IMR-90 (cell line): ENCODE measurements at places on chromosomes 2 and 18. TPM values are rescaled to one million over a fixed set of nuclear protein-coding genes. Genes with fewer than 3 reads are reported as not detected.

- DNase-seq, result peak; percentile 13
Observed at GRCh38 chr18:63368611-63369010, 1.6 kb upstream of the KDSR start.

The CHMP1B gene
- 39.4 and 69.7 TPM in 2 replicates for total RNA-seq

DNA sequence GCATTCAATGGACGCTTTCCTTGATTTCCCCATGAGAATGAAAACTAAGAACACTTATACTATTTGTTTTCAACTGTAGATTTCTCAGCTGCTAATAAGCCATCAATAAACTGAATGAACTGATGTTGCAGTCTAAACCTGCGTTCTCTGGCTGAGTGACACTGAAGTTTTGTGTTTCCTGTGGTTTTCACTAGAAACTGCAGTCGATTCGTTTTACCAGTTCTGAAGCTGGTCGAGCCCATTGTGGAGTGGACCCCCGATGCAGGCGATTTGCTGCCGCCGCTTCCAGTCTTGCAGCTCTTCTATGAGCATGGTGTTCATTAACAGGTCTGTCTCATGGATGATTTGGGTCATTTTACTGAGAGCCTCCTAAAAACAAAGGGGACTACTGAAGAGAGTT, 50.6 kb upstream of the STAT1 start:
- no peak for DNase-seq

The PSMG2 gene
- total RNA-seq, result 59.5 and 60.8 TPM in 2 replicates

The CMPK2 gene
- 0.18 and 0.28 TPM in 2 replicates for total RNA-seq

The SPP2 gene
- total RNA-seq, result not detected in 2 replicates

The ACOXL gene
- total RNA-seq, result not detected in 2 replicates

The CHST9 gene
- total RNA-seq, result not detected in 2 replicates

- DNase-seq, result no peak
Observed at GRCh38 chr2:241120440-241120839, 18.4 kb upstream of the MTERF4 start.

The TANC1 gene
- 12.8 and 12.9 TPM in 2 replicates for total RNA-seq

DNA sequence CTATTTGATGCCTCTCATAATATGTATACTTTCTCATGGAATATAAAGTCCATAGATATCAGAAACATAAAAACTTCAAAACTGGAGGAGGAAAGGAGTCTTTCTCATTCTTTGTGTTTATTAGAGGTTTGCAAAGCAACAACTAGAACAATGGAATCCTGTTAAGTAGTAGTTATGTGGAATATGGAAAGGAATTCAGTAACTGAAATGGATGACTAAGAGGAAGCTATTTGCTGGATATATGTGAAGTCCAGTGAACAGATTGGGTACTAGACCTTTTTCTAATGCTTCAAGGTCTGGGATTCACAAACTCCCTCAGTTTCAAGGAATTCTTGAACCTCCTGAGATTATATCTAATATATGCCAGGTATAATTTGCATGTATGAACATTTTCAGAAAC, 353.6 kb upstream of the FANCL start:
- no peak for DNase-seq

GRCh38 chr2:100988630-100989417, 13.3 kb upstream of the RPL31 start:
- peak; percentile 43 for DNase-seq

The RPRD1A gene
- total RNA-seq, result 27.2 and 49.7 TPM in 2 replicates

GRCh38 chr2:157891643-157892041, 15.5 kb upstream of the ACVR1 start:
- DNase-seq, result no peak

The SPAG16 gene
- 7.3 and 16.9 TPM in 2 replicates for total RNA-seq

GRCh38 chr2:47295131-47295980, 107.6 kb upstream of the MSH2 start:
- no peak for DNase-seq

The TFCP2L1 gene
- not detected in 2 replicates for total RNA-seq

DNA sequence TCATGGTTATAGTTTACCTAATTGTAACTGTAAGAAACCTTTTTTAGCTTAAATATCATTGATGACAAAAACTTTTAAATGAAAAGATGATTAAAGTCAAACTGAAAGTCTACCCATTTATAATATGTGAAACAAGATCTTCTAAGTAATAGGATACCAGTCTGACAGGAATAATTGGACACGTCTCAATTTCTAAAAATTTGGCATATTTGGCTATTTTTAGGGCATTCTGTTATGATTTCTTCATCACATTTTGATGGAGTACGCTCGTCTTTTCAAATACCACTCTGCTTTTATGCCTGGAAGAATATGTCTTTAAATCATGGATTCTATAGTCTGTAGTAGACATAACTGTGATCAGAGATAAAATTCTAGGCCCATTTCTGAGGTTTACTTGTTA, 1.3 kb downstream of the R3HDM1 start:
- DNase-seq, result no peak

DNA sequence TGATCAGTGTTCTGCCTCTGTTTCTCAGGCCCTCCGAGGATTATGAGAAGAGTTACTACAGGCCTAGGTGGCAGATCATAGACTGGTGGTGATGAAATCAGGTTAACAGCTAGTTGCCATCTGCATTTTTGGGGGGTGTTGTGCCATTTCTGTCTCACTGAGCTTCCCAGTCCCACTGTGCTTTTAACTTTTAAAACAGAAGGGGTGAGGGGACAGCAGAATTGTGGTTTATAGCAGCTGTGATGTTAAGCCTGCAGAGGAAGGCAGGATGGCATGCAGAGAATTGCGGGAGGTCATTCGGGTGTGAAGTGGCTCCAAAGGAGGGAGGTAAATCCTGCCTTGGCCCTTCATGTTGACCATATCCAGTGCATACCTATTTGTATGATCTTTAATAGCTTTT, 5.0 kb downstream of the CAB39 start:
- DNase-seq, result no peak

The LRP2 gene
- not detected in 2 replicates for total RNA-seq

DNA sequence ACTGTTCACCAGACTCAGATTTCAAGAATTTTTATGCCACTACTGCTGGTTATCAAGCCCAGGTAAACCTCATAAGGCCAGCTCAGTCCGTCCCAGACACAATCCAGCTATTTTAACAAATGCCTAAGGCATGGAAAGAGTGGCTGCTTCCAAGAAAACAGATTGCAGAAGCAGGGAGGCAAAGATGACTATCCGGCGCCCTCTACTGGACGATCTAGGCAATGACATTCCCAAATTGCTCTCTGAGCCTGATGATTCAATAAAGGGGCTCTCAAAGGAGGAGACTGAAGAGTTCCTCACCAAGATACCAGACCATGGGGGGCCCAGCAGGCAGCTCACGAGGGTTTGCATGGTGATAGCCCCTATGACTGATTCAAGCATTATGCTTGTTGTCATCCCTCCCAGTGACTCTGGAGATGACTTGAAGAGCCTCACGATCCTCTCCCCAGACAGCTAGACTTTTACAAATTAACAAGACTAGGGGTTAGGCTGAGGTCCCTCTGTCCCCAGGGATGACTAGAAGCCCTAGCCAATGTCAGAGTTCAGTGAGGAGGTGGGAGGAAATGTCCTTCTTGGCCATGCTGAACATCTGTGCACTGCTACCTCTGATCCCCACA, 25.0 kb downstream of the SERPINB8 start:
- DNase-seq, result peak; percentile 61

The FAM237A gene
- not detected in 2 replicates for total RNA-seq

DNA sequence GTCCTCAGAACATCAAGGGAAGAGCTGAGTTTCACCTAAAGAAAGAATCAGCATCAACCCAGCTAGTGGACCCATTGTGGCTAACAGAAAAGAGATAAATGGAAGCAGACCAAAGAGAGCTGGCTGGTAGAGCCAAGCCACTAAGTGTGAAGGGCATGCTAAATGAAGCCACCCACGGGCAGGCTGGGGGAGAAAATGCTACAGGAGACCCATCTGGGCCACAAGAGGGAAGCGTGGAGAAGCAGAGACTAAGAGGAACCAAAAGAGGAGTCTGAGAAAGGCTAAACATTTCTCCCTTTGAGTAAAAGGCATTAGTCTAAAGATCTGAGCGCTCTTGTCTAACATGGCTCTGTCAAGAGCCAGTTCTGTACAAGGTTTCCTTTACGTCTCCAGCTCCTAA, 15.8 kb downstream of the CWC22 start:
- no peak for DNase-seq

The RNF125 gene
- total RNA-seq, result under 0.01 TPM in 2 replicates

The TRIP12 gene
- total RNA-seq, result 209 and 315 TPM in 2 replicates

The PCBP1 gene
- 33.6 and 33.7 TPM in 2 replicates for total RNA-seq

The SATB2 gene
- total RNA-seq, result 8.4 and 9.2 TPM in 2 replicates

DNA sequence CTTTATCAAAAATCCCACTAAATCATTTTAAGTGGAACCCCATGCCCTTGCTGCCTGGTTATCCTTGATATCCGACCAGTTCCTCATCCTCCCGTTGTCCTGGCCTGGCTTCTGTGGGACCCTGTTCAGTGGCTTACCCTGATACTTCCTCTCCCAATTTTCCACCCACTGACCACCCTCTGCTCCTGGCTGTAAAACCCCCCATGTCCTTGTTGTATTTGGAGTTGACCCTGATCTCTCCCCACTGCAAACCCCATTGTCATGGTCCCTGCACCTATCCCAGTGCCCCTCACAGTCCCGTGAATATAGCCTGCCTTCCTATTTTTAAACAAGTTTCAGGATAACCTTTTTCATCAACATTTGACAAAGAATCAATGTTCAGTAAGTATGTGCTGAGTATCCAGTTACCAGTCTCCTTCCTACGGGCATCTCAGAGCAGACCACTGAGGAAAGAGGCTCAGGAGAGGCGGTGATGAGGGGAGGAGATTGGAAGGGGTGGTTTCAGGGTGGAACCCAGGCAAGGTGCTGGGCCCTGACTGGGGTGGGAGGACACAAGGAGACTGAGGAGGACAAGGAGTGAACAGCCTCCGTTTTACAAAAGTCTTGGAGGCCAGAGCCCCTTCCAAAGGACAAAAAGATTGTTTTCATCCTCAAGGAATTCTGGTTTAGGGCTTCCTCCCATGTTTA, 131.8 kb downstream of the PXDN start:
- no peak for DNase-seq

- DNase-seq, result no peak
Observed at GRCh38 chr18:57816208-57816954, 13.3 kb upstream of the ATP8B1 start.

DNA sequence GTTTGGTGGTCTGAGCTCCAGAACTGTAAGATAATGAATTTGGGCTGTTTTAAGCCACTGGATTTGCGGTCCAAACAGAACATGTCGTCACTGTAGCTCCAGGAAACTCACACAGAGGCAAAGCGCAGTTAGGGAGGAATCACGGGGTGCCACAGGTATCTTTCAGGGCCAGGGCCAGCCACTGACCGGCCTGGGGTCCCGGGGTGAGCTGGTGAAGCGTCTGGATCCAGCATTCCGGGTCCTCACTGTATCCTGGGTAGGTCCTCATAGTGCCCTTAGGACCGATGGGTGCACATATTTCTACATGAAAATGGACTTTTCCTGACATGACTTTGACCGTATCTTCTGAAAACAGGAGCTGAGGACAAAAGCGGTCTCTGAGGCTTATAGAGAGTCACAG, 196.0 kb upstream of the HDAC4 start:
- DNase-seq, result no peak

The SLC4A5 gene
- total RNA-seq, result 0.18 TPM in 1 of 2 replicates, not detected in the other

The FAM124B gene
- total RNA-seq, result not detected in 2 replicates

GRCh38 chr2:222693837-222694236, 22.4 kb downstream of the MOGAT1 start:
- no peak for DNase-seq

The SH2D6 gene
- 0.36 TPM in 1 of 2 replicates, not detected in the other for total RNA-seq

The TSPYL6 gene
- total RNA-seq, result not detected in 2 replicates

DNA sequence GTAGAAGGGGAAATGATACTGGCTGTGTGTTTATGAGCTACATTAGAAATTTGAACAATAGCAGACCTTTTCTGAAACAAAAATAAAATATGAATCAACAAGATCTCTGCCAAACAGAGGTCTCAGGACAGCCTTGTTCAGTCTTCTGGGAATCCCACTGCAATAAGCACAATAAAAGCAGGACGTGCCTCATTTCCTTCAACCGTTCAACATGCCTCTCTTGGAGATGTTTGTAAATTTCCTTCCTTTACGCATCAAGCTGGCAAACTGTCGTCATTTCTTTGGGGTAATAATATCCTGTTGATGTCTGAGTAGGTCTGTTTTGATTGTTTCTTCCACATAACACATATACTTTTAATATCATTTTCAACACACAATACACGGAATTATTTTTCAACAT, 77.2 kb downstream of the TCF4 start:
- peak; percentile 92 for DNase-seq

- DNase-seq, result peak; percentile 92
Observed at GRCh38 chr2:197179744-197180498, 130.7 kb downstream of the ANKRD44 start.

GRCh38 chr2:17171446-17172049, 346.7 kb downstream of the RAD51AP2 start:
- DNase-seq, result peak; percentile 23

The ACVR1C gene
- total RNA-seq, result 0.18 and 0.28 TPM in 2 replicates

The RNF144A gene
- total RNA-seq, result 0.18 and 0.28 TPM in 2 replicates

DNA sequence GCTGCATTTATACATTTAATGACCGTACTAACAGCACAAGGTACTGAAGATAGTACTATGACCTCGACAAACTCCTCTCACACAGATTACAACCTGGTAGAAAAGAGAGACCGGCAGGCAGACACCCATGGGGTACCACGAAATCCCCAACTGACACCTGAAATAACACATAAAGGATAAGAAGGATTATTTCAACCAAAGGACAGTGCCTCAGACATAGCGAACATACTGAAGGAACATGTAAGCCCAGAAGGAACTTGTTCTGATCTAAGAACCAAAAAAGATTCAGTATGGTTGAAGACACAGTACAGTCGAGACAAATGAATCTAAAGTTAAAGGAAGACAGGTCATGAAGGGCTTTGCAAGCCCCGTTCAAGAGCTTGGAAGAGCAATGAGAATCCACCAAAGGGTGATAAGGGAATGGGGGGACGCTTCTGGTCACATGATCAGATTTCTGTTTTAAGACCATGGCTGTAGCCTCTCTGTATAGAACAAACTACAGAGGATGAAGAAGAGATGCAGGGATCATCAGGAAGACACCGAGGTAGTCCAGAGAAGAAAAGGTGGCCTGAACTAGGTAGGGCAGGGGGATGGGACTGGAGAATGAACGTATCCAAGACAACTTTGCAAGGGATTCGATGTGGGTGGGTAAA, 902 bp downstream of the MCFD2 start:
- DNase-seq, result no peak

The REG3A gene
- total RNA-seq, result not detected in 2 replicates

The VIL1 gene
- total RNA-seq, result not detected in 2 replicates

- peak; percentile 69 for DNase-seq
Observed at GRCh38 chr2:21404827-21405625, 281.3 kb downstream of the TDRD15 start.

The ALPG gene
- total RNA-seq, result not detected in 2 replicates

GRCh38 chr2:216491793-216492596, 6.6 kb upstream of the RPL37A start:
- DNase-seq, result no peak

The ALPP gene
- total RNA-seq, result not detected in 2 replicates

- no peak for DNase-seq
Observed at GRCh38 chr2:99554238-99554637, 64.4 kb upstream of the REV1 start.

DNA sequence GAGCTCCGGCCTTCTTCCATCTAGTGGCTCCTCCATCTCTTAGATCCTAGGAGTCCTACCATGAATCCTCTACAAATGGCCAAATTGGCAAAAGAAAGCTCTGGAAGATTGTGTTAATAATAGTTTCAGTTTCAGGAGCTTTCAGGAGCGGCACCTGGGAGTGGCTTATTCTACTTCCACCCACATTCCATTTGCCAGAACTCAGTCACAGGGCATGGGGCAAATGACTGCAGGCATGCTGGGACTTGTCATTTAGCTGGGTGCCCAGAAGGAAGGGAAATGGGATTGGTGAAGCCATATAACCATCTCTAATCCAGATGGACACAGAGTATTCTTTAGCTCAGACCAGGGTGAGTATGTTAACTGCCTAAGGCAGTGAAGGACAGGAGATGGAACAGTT, 3.6 kb upstream of the LRATD1 start:
- DNase-seq, result no peak

- peak; percentile 20 for DNase-seq
Observed at GRCh38 chr2:108916796-108917421, 72.1 kb downstream of the EDAR start.
